ENCODE measurements at places on chromosomes 2 and 18. TPM values are rescaled to one million over a fixed set of nuclear protein-coding genes. Genes with fewer than 3 reads are reported as not detected.

DNA sequence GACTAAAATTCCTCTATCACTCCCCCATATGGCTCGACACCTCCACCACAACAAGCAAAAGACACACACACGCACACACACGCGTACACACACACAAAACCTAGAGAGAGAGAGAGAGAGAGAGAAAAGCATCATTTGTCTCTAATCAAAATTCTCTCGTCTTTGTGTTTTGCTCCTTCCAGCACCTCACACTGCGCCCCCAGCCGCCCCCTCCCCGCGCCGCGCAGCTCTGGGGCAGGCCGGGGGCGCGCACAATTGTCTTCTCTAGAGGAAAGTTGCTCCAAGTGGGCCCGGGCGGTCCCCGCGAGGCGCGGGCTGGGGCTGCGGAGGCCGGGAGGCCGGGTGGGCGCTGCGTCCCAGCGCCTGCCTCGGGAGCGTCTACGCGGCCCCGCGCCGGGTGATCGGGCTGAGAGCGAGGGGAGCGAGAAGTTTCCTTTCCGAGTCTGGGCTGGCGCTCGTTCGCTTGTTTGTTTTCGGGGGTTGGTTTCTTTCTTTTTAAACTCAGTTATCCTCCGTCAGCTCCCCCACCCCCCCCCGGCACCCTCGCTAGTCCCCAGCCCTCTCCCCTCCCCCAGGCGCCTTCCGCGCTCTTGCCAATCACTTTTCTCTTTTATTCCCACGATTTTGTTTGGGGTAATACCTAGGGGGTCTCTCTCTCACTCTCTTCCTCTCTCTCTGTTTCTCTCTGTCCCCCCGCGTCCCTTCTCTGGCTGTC lies 4.1 kb downstream of the ZEB2 start:
- H3K27ac ChIP-seq = peak overlapping the region; percentile 99
- H3K4me3 ChIP-seq = peak overlapping the region; percentile 71
- H3K27me3 ChIP-seq = peaks cover 6% of the 10 kb centered on the region
- peaks cover 5% of the 10 kb centered on the region for H3K4me1 ChIP-seq
- H3K36me3 ChIP-seq = peaks cover 67% of the 10 kb centered on the region

DNA sequence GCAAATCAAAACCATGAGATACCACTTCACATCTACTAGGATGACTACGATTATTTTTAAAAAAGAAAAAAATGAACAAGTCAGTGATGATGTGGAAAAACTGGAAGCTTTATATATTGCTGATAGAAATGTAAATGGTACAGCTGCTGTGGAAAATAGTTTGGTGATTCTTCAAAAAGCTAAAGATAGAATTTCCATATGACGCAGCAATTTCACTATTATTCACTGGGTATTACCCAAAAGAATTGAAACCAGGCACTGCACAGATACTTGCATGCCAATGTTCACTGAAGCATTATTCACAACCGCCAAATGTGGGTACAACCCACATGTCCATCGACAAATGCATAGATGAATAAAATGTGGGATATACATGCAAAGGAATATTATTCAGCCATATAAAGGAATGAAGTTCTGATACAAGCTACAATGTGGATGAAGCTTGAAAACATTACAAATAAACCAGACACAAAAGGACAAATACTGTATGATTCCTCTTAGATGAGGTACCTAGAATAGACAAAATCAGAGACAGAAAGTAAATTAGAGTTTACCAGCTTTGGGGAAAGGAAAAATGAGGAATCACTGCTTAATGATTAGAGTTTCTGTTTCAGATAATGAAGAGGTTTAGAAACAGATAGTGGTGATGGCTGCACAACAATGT lies 11.1 kb downstream of the RTTN start:
- H3K4me1 ChIP-seq = no peaks in the 10 kb centered on the region
- DNase-seq = no peak
- H3K27me3 ChIP-seq = no peaks in the 10 kb centered on the region
- no peak overlapping the region for H3K4me3 ChIP-seq

GRCh38 chr2:113894156-113894743 lies 4.4 kb downstream of the ACTR3 start:
- peaks cover 21% of the 10 kb centered on the region for H3K4me1 ChIP-seq
- no peaks in the 10 kb centered on the region for H3K27me3 ChIP-seq
- no peak for DNase-seq
- no peak overlapping the region for H3K4me3 ChIP-seq

DNA sequence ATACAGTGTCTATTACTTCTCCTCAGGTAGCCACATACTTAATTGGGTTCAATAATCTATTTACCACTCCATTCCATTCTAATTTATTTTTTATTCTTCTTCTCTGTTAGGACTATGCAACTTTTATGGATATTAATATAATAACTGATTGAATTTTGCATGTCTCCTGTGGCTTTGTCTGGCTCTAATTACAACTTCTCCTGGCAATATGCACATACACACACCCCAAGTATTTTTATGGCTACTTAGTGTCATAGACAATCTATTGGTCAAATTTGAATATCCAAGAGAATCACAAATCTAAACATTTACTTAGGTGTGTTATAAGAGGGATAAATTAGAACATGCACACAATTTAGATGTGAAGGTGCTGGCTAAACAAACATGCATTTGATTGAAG lies 73.1 kb downstream of the BOD1L2 start:
- no peak for DNase-seq
- H3K27me3 ChIP-seq = no peaks in the 10 kb centered on the region
- no peaks in the 10 kb centered on the region for H3K36me3 ChIP-seq
- H3K4me1 ChIP-seq = no peaks in the 10 kb centered on the region

Gene CD207
- 0.11 TPM for total RNA-seq
